HTR-8/SVneo (cell line): ENCODE measurements at places on chromosomes 1 and 21.
A peak's percentile ranks its signal among the peaks of the same experiment; 100 is the strongest.

DNA sequence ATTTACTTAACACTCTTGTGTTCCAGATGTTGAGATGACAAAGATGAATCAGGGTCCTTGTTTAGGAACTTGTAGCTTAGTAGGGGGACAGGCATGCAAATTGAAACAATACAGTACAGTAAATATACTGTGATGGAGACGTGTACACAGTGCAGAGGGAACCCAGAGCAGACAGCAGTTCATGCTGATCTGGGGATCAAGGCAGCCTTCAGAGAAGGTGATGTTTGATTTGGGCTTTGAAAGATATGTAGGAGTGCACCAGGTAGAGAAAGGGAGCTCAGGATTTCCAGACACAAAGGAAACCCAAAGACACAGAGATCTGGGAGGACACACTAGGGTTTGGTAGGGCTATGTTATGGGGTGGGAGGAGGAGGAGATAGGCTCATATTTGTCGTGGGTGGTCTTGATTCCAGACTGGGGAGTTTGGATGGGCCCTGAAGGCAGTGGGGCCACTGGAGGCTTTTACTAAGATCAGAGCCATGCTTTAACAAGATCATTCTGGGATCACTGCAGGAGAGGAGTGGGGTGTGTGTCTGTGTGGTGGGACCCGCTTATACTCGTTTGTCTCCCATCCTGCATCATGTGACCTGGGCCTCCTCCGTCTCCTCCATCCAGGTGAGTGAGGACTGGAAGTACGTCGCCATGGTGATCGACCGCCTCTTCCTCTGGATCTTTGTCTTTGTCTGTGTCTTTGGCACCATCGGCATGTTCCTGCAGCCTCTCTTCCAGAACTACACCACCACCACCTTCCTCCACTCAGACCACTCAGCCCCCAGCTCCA lies 7.8 kb downstream of the CHRNB2 start:
- no peak for DNase-seq

DNA sequence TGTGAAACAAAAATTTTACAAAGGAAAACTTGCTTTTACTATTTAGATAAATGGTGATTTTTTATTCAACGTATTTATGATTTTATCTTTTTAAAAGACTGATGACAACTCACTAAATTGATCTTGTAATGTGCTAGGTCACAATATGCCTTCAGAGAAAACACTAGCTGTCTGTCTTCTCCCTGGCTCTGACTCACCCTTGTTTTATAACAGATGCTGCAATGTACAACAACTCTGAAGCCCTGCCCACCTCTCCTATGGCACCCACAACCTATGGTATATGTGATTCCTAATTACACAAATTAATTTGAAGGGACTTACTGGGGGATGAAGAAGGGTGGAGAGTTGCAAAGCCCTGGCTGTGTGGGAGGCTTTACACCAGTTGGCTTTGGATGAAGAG lies 24.7 kb upstream of the HSD17B7 start:
- no peak for DNase-seq

GRCh38 chr1:65309304-65310077 lies at the start of gene DNAJC6:
Gene DNAJC6 (plus strand): TSS chr1:65309543. CDS start chr1:65309746, 203 bp downstream.
- peak; percentile 46 for DNase-seq

GRCh38 chr1:31650161-31651088 lies 5.7 kb upstream of the PEF1 start:
- DNase-seq = no peak

- no peak for DNase-seq
Observed at GRCh38 chr1:183628537-183628936, 7.0 kb downstream of the ARPC5 start.

GRCh38 chr1:190328361-190328760 lies 149.3 kb downstream of the BRINP3 start:
- no peak for DNase-seq

DNA sequence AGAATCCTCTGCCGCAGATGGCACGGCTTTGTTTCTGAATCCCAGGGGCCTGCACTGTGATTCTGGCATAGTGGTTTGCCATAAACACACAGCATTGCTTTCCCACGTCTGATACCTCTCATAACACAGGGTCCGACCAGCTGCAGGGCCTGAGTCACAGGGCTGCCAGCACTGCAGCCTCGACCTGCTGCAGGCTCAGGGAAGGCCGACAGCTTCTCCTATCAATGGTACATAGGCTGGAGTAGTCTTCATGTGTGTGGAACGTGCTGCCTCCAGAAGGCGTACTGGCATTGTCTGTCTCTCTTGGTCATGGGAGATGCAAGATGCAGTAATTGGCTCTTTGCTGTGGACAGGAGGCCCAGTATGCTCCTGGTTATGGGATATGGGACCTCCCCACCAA lies 53.5 kb upstream of the PDE9A start:
- no peak for DNase-seq

GRCh38 chr1:50132347-50132894 lies 23.7 kb downstream of the ELAVL4 start:
- DNase-seq = no peak

DNA sequence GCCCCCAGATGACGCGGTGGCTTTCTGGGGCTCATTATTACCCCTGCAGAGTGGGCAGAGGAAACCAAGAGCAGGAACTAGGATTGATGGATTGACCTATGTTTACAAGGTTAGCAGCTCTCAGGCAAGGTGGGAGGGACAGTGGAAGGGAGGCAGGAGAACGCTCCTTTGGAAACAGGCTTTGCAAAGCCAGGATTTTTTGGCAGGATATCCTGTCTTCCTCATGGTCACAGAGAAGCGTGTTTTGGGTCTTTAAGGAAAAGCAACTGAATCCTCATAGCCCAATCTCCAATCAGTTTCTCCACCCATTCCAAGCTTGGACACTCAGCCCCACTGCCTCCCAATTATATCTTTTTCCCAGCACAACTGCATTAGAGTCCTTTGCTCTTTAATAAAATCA lies 105.6 kb upstream of the SOD1 start:
- no peak for DNase-seq

- no peak for DNase-seq
Observed at GRCh38 chr1:63189677-63190076, 132.7 kb upstream of the FOXD3 start.

DNA sequence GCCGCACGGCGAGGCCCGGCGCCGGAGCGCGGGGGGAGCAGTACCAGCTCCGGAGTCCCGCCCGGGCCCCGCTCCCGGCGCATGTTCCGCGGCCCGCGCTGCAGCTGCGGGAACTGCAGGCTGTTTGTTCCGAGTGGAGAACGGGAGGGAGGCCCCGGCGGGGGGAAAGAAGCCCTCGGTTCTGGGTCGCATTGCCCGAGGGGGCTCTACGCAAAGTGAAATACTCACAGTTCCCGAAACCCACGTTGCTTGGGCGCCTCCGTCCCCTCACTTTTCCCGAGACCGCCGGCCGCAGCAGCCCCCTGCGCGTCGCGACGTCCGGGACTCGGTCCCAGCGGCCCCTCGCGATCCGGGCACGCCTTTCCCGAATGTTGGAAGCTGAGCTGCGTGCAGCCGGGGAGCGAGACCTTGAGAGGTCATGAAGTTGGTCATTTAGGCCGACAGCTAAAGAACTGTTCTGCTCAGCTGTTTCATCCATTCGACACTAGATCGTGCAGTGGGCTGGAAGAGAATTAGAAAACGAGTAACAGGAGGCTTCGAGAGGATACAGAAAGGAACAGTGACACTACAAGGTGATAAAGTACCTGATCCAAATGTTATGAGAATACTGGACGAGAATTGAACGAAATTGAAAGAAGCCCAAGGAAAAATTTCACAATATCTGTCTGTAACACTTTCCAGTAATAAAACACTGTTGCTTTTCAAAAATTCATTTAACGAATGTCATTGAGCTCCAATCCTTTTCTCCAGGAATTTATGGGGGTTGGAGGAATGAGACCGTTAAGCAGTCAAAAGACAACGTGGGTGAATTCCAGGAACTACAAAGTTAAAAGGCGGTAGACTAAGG lies 657 bp upstream of the LIN9 start:
- DNase-seq = peak; percentile 41

GRCh38 chr1:46181343-46182260 lies 5.3 kb upstream of the P3R3URF start:
- no peak for DNase-seq

DNA sequence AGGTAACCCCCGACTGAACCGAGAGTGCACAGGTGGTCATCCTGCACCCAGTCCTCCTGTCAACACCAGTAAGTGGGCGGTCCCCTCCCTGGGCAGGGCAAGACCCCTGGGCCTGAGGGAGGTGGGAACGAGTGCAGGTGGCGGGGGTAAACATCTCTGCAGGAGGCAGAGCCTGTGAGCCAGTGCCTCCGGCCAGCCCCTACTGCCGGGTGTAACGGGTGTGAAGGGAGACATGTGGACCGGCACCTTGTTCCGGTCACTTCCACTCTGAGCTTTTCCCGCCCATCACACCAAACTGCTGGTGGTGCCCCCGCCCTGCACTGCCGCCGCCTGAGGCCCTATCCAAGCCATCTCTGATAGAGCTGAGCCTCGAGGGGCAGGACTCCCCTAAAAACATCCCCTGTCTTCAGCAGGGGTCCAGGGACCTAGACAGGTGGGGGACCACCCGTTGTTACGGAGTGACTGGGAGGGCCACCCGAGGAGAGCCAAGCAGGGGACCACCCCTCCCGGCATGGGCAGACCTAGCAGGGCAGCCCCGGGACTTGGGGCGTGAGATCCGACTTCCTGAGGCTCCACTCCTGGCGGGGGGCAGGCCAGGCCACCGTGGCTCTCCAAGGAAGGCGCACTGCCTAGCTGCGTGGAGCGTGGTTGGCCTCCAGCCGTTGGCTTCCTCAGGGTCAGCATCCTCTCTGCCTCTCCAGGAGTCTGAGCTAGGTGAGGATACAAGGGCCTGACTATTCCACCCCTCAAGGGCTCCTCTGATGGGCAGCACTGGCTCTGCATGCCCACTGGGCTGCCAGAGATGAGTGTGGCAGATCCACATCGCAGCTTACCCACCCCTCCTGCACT lies 43.8 kb upstream of the LBR start:
- DNase-seq = no peak

DNA sequence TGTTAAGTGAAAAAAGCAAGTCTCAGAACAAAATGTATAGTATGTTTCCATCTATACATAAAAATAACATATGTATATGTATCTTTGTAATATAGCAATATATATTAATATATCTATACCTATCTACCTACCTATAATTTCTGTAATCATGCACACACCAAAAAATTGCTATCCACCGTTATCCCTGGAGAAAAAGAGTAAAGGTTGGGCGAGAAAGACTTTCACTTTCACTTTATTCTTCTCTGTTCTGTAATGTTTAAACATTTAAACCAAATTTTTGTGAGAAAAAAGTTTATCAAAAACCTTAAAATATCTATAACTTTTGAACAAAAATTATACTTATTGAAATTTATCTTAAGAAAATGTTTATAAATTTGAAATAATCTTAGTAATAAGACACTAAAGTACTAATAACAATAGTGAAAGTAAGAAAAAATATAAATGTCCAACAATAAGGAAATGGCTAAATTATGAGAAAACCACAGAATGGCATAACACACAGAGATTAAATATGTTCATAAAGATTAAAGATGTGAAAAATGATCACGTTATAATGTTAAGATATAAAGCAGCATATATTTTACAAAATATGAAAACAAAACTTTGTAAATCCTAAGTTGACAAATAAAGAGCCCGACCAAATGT lies 74.0 kb upstream of the LRRC53 start:
- no peak for DNase-seq

GRCh38 chr21:45623436-45623835 lies 20.1 kb upstream of the PCBP3 start:
- no peak for DNase-seq
